ENCODE measurements at places on chromosomes 11 and 22.

DNA sequence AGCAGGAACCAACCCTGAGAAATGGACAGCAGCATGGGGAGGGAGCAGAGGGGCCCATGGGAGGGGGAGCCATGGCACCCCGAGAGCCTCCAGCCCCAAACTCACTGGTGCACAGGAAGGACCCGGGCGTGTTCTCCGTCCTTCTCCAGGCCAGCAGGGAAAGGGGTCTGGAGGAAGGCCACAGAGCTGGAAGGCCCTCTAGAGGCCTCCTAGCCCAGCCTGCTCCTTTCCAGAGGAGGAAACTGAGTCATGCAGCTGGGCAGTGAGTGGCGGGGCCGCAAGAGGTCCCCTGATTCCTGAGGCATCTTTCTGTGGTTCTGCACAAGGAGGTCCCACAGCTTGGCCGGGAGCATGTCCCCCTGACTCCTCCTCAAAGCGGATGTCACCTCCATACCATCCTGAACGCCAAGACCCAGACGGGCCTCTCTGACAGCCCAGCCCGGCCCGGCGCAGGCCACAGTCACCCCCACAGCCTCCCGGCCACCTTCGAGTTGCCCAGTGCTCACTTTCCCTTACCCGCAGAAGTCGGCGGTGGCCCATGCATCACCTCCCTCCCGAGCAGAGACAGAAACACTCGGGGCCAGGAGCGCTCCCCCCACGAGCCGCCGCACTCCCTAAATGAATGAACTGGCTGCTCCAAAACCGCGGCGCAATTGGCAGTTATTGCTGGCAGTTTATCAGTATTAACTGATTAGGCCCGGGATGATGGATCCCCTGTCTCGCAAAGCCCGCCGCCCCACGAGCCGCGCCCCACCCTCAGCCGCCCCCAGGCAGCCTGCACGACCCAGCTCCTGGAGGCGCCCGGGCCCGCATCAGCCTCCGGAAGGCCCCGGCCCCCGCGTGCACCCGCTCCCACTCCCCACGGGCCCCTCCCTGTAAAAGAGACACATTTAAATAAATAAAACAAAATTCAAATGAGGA, 272.5 kb downstream of the BUD13 start:
- DNase-seq = no peak

- DNase-seq = no peak
Measured at GRCh38 chr22:26273011-26273675, 103.9 kb downstream of the SEZ6L start.

DNA sequence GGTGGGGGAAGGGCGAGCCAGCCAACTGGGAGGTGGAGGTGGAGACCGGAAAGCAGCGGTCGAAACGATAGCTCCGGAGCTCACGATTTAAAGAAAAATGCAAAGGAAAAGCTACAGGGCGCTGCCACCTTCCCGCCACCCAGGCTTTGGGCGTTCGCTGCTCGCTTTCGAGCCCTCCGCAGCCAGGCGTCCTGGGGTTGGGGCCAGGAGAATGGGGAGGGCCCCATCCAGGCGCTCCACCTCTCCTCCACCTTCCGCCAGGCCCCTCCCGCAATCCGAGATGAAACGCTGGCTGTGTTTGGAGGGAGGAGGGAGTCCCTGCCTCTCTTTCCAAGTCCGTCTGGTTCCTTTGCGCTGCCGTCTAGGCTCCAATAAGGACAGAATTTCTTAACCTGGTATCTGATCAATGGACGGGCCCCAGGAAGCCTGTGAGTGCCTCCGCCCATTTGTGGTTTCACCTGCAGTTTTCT, 483 bp upstream of the ABTB2 start:
- DNase-seq = peak; percentile 79

GRCh38 chr11:116576526-116576925, 196.3 kb downstream of the BUD13 start:
- no peak for DNase-seq

GRCh38 chr11:119019996-119020395, 1.4 kb downstream of the TRAPPC4 start:
- no peak for DNase-seq

GRCh38 chr11:95338430-95338991, 107.5 kb upstream of the SESN3 start:
- no peak for DNase-seq

- no peak for DNase-seq
Measured at GRCh38 chr11:44581246-44581645, 15.8 kb downstream of the CD82 start.

- no peak for DNase-seq
Measured at GRCh38 chr22:49091917-49092545, 735.6 kb downstream of the BRD1 start.

GRCh38 chr22:49006207-49007012, 821.3 kb downstream of the BRD1 start:
- DNase-seq = no peak

DNA sequence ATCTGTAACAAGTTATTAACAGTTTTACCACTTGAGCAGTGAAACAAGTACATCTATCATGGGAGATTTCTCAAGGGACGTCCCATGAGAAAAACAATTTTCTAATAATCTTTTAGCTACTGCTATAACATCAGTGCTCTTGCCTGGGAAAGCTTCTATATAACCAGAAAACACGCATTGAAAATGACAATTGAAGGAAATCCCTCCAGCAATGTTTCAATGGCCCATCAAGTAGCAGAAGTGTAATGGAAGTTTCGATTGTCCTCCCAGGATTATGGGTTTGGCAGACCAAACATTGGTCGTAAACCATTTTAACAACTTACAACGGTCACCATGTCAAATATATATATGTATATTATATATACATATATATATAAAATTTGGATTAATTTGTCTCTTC, 8.0 kb upstream of the PRR33 start:
- no peak for DNase-seq

- DNase-seq = no peak
Measured at GRCh38 chr11:555780-556661, 4.5 kb downstream of the LMNTD2 start.

DNA sequence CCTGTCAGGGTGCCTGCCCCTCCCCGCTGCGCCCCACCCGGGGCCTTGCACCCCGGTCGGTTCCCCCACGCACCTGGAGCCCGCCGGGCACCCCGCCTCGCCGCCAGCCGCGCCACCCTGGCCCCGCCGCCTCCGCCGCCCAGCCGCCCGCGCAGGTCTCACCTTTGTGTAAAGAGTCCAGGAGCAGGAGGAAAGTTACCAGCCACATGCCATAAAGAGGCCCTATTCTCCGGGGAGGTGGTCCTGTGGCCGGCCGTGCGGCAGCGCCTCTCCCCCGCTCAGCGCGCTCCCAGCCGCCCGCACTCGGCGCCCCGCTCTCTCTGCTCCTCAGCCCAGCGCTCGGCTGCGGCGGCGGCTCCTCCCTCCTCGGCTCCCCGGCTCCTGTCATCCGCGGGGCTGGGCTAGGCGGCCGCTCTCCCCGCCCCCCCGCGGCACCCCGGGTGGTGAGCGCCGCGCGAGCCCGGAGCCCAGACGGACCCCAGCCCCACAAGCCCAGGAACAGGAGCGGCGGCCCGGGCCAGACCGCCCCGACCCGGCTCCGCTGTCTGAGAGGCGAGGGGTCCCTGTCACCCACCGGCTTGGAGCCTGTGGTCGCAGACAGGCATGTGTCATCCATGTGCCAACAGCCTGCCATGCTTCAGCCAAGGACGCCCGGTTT, at the start of gene DSCAML1:
Gene DSCAML1, minus strand, starts transcription at position 345 of the 658 bp plus-strand sequence. Its CDS starts 137 bp downstream, at position 208.
- no peak for DNase-seq

DNA sequence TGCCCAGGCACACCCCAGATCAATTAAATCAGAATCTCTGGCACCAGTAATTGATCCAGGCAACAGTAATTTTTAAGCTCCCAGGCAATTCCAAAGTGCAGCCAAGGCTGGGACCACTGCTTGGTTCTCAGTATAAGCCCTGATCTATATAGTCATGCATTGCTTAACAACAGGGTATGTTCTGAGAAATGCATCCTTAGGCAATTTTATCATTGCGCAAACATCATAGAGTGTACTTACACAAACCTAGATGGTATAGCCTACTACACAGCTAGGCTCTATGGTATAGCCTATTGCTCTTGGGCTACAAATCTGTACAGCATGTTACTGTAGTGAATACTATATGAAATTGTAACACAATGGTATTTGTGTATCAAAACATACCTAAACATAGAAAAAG, 651 bp upstream of the C11orf42 start:
- DNase-seq = no peak

- DNase-seq = no peak
Measured at GRCh38 chr11:36403661-36404060, 106.4 kb downstream of the TRAF6 start.

- DNase-seq = no peak
Measured at GRCh38 chr22:26573026-26573662, 16.8 kb downstream of the TPST2 start.

GRCh38 chr11:87338046-87338639, 300.4 kb downstream of the TMEM135 start:
- no peak for DNase-seq

DNA sequence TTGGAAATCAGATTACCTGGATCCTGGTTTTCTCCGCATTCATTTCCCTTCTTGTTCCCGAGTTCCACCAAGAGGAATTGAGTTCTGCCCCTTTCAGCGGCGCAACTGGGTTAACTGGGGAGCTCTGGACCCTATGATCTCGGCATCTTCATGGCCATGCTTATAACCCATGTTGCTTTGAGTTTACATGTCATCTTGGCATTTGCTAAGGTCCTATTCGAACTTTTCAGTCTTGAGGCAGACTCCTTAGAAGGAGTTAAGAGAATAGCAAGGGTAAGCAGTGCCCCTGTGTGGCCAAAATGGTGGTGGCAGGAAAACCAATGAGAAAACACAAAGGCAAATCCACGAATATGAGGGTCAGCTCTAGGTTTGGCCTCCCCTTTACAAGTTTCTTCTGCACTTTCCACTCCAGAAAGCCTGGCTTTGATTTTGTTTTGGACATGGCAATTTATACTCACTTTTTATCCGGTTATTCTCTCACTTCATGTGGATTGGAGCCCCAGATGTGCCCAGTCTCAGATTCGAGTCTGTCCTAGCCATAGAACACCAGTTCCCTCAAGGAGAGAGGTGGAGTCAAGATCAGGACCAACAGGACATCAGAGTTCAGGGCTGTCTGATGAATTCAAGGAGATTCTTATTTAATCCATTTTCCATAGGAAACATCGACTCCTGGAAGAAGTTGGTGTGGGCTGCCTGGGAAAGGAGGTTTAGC, 55.3 kb upstream of the FBXO3 start:
- peak; percentile 35 for DNase-seq

DNA sequence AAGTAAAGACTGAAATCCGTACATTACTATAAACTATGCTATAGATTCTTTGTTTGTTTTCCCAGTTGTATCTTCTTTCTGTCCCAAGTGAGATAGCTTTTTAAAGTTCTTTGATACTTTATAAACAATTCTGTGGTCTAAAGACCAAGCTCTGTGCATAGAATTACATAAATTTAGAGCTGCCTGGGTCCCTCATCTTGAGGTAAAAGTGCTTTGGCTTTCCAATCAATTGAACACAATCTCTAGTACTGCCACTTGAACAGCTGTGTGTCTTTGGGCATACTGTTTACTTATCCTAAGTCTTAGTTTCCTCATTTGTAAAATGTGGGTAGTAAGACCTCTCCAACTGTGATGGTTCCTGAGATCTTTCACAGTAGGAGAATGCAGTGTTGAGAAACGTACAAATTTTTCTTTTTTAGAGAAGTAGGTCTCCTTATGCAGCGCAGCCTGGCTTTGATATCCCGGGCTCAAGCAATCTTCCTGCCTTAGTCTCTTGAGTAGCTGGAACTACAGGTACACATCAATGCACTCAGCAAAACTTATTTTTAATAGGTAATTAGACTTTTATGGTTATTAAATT, 2.5 kb upstream of the EED start:
- DNase-seq = no peak

- no peak for DNase-seq
Measured at GRCh38 chr11:43035086-43035485, 276.7 kb upstream of the API5 start.

GRCh38 chr11:119416606-119417580, 6.1 kb downstream of the THY1 start:
- DNase-seq = no peak

DNA sequence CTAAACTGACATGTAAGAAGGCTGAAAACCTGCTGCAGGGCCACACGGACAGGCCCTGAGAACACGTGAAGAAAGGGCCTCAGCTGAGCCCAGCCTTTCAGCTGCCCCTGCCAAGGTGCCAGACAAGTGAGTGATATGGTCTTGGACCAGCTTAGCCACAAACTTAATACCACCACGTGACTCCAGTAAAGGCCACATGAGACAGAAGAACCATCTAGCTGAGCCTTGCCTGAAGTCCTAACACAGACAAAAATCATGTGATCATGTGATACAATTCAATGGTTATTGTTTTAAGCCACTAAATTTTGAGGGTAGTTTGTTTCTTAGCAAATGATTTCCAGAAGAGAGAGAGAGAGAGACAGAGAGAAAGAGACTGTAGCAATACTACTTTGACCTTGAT, 66.9 kb upstream of the ARHGAP20 start:
- DNase-seq = no peak

DNA sequence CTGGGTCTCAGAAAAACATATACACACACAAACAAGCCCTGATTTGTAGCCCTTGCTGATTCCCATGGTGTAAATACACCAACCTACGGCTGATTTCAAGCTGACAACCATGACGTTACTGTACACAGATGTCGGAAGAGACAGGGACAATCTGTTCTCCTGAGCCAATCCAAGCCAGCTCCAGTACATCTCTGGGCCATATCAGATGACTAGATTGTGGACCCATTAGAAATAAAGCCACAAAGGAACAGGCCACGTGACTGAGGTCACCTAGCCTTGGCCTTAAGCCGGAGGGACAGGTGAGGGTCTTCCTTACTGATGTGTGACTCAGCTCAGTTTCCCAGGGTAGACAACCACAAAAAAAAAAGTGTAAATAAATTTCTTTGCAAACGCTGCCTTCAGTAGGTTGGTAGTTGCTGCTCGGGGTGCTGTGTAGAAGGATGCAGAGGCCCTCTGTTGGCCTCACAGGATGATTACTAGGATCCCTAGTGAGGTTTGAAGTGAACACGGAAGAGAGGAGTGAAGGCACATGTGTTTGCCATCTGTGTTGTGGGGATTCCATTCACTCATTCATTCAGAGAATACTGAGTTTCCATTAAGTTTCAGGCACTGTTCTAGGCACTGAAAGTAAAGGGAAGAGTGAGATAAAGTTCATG, 99.0 kb upstream of the LARGE1 start:
- no peak for DNase-seq

DNA sequence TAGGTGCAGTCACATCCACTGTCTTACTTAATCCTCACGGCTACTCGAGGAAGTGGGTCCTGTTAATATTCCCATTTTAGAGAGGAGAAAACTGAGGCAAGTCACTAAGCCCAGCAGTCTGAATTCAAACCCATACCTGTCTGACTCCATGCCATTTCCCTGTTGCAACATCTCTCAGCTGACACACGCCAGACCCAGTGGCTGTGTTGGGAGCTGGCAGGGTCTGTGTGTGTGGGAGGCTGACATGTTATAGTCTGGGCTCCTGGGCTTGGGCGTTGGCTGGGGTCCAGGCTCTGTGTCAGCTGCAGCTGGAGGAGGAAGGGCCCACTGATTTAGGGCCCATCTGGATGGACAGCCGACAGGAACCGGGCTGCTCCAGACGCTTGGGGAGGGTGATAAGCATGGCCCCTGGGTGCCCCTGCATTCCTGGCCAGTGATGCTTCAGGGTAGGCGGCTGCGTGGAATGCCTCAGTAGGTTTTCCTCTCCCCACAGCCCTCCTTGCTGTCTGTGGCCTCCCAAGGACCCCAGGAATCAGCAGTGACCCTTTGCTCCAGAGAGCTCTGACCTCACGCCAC, 562.5 kb downstream of the MN1 start:
- peak; percentile 2 for DNase-seq

Measured in LoVo (cell line).